ENCODE measurements at places on chromosomes 2 and 18.
A peak's percentile ranks its signal among the peaks of the same experiment; 100 is the strongest.

DNA sequence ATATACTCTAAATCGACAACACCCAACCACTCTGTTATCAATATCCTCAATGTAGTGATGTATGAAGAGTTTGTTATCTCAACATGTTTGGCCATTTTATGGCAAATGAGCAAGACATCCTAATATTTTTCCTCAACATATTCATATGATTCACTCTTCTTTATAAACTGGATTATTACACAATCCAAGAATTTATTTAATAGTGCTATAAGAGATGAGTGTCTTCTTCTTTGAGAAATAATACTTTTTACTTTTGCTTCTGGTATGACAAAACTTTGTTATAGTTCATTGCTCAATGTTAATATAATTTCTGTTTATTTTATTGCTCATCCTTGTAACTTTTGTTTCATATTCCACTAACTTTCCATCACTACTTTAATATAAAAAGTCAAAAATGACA, 44.3 kb downstream of the SCN9A start:
- no peak for DNase-seq

DNA sequence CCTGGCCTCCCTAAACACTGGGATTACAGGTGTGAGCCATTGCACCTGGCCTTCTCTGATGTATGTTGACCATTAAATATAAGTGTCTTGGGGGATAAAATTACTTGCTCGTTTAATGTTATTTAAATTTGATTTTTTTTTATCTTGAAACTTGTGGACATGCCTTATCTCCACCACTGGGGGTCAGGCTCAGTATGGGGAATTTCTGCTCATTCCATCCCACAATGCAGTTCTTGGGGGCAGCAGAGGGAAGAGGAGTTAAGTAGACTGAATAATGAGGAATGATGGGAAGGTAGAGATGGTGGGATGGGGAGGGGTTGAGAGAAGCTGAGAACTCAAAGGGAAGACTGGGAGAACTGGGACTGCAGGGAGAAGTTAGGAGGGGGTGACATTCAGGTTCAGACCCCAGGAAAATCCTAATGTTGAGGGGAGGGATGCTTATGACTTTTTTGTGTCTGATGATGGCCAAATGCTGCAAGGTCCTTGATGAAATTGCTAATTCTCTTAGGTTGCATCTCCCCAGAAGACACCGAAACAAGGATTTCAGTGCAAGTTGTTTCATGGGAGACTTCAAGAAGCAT, 174.2 kb downstream of the MIB1 start:
- DNase-seq = no peak

DNA sequence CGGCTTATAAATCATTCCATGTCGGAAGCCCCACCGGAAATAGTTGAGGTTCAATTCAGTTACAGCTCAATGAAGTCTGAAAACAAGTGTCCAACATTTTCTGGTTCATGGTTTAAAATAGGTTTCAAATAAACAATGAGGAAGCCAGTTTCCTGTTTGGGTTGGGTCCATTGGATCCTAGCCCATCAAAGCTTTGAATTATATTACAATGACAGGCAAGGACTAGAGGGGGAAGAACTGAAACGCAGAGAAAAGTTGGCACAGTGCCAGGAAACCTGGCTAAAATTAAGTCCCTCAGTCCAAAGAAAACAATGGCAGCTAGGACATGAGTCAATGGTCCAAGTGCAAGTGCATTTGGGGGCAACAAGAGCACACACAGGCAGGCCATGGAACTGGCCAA, 32.0 kb downstream of the SLC14A1 start:
- DNase-seq = no peak

- DNase-seq = no peak
These were observed 327 bp downstream of the LTBP1 start for GRCh38 chr2:32947076-32947483.

DNA sequence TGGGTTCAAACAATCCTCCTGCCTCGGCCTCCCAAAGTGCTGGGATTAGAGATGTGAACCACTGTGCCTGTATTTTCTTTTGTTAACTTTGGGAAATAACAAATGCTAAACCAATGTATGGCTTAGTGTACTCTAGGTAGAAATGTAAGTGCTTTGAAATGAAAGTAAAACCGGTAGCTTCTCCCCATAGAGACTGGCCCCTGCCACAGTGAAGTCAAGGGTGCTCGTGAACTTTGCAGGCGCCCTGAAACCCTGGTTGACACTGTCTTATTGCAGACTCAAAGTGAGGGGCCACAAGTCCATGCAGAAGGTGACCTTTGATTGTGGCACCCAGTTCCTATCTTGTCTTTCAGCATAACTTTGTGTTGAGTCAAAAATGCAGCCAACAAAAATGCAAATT, 24.2 kb upstream of the MTCL1 start:
- no peak for DNase-seq

DNA sequence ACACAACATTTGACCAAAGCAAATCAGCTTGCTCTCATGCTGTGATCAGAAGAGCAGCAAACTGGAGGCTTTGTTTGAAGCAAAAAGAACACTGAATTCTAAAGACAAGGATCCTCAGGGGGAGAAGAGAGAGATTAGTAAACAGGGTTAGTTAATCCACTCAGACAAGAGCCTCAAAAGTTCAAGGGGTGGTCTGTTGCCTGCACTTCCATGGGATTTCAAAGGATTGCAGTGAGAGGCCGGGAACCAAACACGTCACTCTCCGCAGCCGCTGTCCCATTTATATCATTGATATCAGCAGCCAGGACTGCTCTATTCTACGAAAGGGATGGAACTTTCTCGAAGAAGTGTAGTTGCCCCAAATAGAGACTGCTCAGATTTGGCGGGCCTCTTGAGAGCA, 97.8 kb upstream of the SP3 start:
- no peak for DNase-seq

- DNase-seq = no peak
These were observed 1324.5 kb upstream of the DDX18 start for GRCh38 chr2:116489944-116490343.

DNA sequence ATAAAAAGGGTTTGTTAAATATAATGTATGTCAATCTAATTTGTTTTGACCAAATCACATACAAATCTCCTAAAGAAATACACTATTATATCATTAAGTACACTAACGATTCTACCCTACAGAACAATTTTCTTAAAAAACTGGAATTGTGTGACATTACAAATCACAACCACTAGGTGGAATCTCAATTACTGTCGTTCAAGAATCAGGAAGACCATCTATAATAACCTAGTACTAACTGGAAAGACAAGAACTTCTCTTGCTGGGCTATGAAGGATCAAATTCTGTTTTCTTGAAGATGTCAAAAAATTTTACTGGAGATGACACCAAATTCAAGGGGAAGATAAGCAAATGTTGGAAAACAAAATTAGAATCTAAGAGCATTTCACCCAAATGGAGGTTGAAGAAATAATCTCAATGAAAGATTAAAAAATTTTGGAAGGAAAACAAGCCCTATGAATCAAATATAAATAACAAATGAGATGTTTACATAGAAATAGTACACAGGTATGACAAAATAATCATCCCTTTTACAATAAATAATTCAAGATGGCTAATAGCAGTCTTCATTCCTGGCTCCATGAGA, 110.9 kb downstream of the STK39 start:
- DNase-seq = peak; percentile 43
